ENCODE measurements at places on chromosomes 11 and 22. TPM values are rescaled to one million over a fixed set of nuclear protein-coding genes. Genes with fewer than 3 reads are reported as not detected.

- no peak for DNase-seq
Observed at GRCh38 chr11:43922295-43922648, 20.2 kb upstream of the C11orf96 start.

DNA sequence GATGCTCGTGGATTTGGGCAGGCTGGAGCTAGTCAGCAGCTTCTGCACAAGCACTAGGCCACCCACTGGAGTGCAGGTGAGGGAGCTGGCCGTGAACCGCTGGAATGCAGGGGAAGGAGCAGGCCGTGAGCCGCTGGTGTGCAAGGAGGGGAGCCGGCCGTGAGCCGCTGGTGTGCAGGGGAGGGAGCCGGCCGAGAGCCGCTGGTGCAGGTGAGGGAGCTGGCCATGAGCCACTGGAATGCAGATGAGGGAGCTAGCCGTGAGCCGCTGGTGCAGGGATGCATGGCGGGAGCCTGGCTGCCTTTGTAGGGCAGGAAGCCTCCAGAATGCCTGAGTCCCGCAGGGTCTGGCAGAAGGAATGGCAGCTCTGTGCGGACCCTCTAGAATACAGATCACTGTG lies 4220.0 kb upstream of the OR11H1 start:
- DNase-seq = no peak

DNA sequence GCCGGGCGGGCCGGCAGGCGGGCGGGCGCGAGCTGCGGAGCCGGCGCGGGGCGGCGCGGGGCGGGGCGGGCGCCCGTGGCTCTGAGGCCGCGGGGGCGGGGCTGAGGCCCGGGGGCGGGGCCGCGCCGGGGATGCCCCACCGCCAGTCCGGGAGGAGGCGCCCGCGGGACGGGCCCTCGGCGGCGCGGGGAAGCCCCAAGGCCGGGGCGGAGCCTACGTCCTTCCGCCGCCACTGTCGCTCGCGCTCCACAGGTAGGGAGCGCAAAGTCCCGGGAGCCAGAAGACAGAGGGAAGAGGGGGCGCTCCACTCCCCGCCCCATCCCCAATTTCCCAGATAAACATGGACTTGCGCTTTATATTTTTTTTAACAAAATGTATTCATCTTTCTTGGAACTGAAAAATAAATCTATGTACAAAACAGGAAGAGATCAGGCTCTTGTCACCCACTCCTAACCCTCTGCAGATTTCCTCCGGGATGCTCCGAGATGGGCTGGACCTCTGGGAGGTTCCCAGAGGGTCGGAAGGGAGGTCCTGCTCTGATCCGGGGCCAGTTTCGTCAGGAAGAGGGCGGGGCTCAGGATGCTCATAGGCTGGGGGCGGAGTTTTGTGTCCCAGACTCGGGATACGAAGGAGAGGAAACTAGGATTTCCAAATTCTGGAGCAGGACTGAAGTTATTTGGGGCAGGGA lies at the start of gene MAP4K2:
MAP4K2 (minus strand) TSS at position 57 of the 688 bp plus-strand sequence. CDS start 65 bp downstream, outside the sequence.
- peak; percentile 95 for DNase-seq

DNA sequence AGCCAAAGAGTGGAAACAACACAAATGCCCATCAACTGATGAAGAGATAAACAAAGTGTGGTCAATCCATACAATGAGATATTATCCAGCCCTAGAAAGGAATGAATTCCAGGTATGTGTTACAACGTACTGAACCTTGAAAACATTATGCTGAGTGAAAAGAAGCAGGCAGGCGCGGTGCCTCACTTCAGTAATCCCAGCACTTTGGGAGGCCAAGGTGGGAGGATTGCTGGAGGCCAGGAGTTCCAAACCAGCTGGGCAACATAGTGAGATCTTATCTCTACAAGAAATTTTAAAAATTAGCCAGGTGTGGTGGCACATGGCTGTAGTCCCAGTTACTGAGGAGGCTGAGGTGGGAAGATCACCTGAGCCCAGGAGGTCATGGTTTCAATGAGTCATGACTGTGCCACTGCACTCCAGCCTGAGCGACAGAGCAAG lies 24.6 kb upstream of the TESMIN start:
- no peak for DNase-seq

- DNase-seq = peak; percentile 88
Observed at GRCh38 chr22:19174106-19175025, 4.2 kb downstream of the SLC25A1 start.

DNA sequence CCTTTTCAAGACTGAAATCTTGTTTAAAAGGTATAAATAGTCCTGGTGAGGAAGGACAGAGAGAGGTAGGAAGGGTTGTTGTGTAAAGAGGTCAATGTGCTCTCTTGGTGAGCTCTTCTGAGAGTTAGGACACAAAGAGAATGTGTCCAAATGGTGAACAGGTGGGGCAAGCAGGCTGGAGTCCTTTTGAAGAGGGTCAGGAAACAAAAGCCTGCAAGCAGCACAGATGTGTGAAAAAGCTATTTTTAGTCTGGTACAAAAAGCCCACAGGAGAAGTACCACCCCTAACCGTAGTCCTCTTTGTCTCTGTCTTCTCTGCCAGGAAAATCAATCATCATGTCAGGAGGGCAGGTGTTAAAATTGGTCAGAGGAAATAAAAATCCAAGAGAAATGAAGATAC lies 54.4 kb upstream of the SYN3 start:
- no peak for DNase-seq

DNA sequence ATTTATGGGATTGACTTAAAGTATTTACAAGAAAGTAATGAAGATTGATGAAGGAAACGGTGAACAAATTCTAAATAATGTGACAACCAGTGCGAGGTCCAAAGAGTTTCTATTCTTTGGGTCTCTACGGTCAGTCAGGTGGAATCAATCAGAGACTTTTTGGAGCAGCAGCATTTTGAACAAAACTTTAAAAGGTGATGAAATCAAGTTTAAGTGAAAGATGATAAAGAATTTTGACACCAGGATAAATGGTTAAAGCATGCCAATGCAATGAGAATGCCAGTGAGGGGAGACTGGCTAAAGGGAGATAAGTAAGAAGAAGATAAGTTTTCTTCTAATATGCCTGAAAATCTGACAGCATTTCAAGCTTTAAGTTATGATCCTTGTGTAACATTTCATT lies 67.9 kb downstream of the DCUN1D5 start:
- no peak for DNase-seq

DNA sequence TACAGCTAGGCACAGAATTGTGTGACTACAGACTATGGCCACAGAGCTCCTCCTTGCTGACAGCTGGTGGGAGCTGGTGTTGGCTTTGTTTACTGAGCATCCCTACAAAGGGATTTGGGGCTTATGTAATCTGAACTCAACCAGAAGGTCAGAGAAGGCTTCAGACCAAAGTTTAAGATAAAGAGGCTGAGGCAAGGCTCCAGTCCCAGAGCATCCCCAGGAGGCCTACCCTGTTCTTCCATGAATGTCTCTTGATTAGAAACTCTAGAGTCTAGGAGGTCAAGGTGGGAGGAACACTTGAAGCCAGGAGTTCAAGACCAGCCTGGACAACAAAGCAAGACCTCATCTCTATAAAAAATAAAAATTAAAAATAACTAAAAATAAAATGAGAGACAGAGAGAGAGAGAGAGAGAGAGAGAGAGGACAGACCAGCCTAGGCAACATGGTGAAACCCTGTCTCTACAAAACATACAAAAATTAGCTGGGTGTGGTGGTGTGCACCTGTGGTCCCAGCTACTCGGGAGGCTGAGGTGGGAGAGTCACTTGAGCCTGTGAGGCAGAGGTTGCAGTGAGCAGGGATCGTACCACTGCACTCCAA lies 125.5 kb upstream of the SERPIND1 start:
- DNase-seq = no peak

- DNase-seq = no peak
Observed at GRCh38 chr11:114082415-114082748, 22.9 kb downstream of the ZBTB16 start.

- no peak for DNase-seq
Observed at GRCh38 chr11:74121804-74122203, 49.0 kb downstream of the C2CD3 start.

PNPLA3 gene
- 1.3 TPM for total RNA-seq

ZDHHC8 gene
- 56.0 TPM for total RNA-seq

TALDO1 gene
- 130 TPM for total RNA-seq

APOBEC3A gene
- 7.3 TPM for total RNA-seq

APOA4 gene
- not detected for total RNA-seq

MIOX gene
- total RNA-seq = not detected

LARGE2 gene
- total RNA-seq = not detected

RASGRP2 gene
- 44.7 TPM for total RNA-seq

FXYD6 gene
- total RNA-seq = 28.7 TPM

Measured in aorta (tissue), 5 donors.